ENCODE measurements at places on chromosomes 12 and 14.

GRCh38 chr14:73713803-73714655 lies at the start of gene PNMA1:
Gene PNMA1 (minus strand): TSS chr14:73714384. CDS start chr14:73713639, 745 bp downstream.
- peak; percentile 67 for DNase-seq

GRCh38 chr12:57193706-57194245 lies 22.8 kb upstream of the NXPH4 start:
- DNase-seq = no peak

GRCh38 chr12:65742018-65743010 lies 82.0 kb upstream of the HMGA2 start:
- no peak for DNase-seq

GRCh38 chr14:67582061-67582460 lies 18.0 kb downstream of the PIGH start:
- no peak for DNase-seq

DNA sequence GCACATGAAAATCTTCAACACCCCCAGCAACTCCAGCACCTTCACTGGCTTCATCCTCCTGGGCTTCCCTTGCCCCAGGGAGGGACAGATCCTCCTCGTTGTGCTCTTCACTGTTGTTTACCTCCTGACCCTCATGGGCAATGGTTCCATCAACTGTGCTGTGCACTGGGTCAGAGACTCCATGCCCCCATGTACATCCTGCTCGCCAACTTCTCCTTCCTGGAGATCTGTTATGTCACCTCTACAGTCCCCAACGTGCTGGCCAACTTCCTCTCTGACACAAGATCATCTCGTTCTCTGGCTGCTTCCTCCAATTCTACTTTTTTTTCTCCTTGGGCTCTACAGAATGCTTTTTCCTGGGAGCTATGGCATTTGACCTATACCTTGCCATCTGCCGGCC lies 11.5 kb upstream of the OR11G2 start:
- DNase-seq = no peak

DNA sequence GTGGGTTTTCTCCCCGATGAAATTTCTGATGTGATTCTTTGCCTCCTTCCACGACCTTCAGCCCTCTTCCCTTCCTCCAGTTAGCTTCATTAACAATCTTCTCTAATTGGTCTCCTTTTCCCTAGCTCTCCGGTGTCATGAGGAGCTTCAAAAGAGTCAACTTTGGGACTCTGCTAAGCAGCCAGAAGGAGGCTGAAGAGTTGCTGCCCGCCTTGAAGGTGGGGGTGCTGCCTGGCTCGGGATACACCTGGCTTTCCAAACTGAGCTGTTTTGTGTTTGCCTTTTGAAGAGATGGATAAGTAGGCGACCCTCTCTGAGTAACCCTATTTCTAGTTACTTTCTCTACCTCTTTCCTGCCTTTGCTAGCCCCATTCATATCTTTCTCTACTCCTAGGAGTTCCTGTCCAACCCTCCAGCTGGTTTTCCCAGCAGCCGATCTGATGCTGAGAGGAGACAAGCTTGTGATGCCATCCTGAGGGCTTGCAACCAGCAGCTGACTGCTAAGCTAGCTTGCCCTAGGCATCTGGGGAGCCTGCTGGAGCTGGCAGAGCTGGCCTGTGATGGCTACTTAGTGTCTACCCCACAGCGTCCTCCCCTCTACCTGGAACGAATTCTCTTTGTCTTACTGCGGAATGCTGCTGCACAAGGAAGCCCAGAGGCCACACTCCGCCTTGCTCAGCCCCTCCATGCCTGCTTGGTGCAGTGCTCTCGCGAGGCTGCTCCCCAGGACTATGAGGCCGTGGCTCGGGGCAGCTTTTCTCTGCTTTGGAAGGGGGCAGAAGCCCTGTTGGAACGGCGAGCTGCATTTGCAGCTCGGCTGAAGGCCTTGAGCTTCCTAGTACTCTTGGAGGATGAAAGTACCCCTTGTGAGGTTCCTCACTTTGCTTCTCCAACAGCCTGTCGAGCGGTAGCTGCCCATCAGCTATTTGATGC lies 797 bp downstream of the ESPL1 start:
- no peak for DNase-seq

- no peak for DNase-seq
Observed at GRCh38 chr12:49636979-49637755, 13.8 kb downstream of the PRPF40B start.
